HCT116 (cell line): ENCODE measurements at places on chromosomes 5 and 9. TPM values are rescaled to one million over a fixed set of nuclear protein-coding genes. Genes with fewer than 3 reads are reported as not detected.

GRCh38 chr5:123303802-123304201 is 119.4 kb downstream of the CEP120 start:
- no peaks in the 10 kb centered on the region for H3K36me3 ChIP-seq
- H3K4me1 ChIP-seq: no peaks in the 10 kb centered on the region
- H3K27me3 ChIP-seq: no peaks in the 10 kb centered on the region
- no peak overlapping the region for H3K4me3 ChIP-seq
- DNase-seq: no peak

The GABRA1 gene
- not detected for total RNA-seq

- no peak for DNase-seq
- H3K4me3 ChIP-seq: no peak overlapping the region
- peaks cover 9% of the 10 kb centered on the region for H3K4me1 ChIP-seq
- no peaks in the 10 kb centered on the region for H3K36me3 ChIP-seq
These were observed 46.9 kb upstream of the GLDC start for GRCh38 chr9:6692433-6692832.

The PAXX gene
- total RNA-seq: 89.0 TPM

The FOXI1 gene
- total RNA-seq: not detected
